ENCODE measurements at places on chromosomes 5 and 9. TPM values are rescaled to one million over a fixed set of nuclear protein-coding genes. Genes with fewer than 3 reads are reported as not detected.
A peak's percentile ranks its signal among the peaks of the same experiment; 100 is the strongest.

GRCh38 chr9:113715086-113715485 lies 161.0 kb upstream of the ZNF618 start:
- H3K27me3 ChIP-seq: peaks cover 5% of the 10 kb centered on the region
- no peak for DNase-seq
- no peaks in the 10 kb centered on the region for H3K36me3 ChIP-seq
- no peak overlapping the region for H3K4me3 ChIP-seq
- no peak overlapping the region for H3K27ac ChIP-seq

LPAR1 gene
- not detected for total RNA-seq

- H3K4me3 ChIP-seq: no peak overlapping the region
- peaks cover 44% of the 10 kb centered on the region for H3K27me3 ChIP-seq
- H3K36me3 ChIP-seq: no peaks in the 10 kb centered on the region
- H3K27ac ChIP-seq: no peak overlapping the region
- no peak for DNase-seq
These were observed 78.6 kb downstream of the CFAP77 start for GRCh38 chr9:132488626-132489025.

DNA sequence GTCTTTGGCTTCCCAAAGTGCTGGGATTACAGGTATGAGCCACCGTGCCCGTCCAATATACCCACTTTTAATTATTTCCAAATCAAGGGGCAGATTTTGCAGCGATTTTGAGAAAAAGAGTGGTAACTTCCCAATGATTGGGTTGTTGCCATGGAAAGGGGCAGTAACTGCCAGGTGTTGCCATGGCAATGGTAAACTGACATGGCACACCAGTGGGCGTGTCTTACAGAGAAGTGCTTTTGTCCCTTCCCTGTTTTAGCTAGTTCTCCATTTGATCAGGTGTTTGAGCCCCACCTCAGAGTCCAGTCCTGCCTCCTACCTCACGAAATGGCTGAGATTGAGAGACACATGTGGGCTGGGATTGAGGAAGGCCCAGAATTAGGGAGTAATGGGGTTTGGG lies 86.3 kb upstream of the IER5L start:
- peaks cover 7% of the 10 kb centered on the region for H3K27me3 ChIP-seq
- H3K36me3 ChIP-seq: no peaks in the 10 kb centered on the region
- no peak for DNase-seq

UBLCP1 gene
- total RNA-seq: 31.2 TPM

DNA sequence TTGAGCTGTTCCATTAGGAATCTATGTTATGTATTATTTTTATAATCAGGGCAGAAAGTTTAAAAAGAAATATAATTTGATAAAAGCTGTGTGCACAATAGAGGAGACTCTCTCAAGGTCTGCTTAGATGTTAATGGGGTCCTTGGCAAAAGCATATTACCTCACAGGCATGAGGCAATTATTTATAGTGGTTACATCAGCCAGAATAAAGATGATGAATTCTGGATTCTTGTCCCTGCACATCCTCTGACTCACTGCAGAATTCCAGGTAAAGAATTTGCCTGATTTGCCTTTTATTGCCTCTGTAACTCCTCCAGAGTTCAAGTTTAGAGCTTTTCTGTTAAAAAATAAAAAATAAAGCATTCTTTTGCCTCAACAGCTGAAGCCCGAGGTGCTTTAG lies 253.6 kb downstream of the MAST4 start:
- no peaks in the 10 kb centered on the region for H3K27me3 ChIP-seq
- H3K4me1 ChIP-seq: peaks cover 22% of the 10 kb centered on the region
- no peak overlapping the region for H3K4me3 ChIP-seq
- H3K36me3 ChIP-seq: peaks cover 6% of the 10 kb centered on the region

NTNG2 gene
- total RNA-seq: 1.6 TPM

DNA sequence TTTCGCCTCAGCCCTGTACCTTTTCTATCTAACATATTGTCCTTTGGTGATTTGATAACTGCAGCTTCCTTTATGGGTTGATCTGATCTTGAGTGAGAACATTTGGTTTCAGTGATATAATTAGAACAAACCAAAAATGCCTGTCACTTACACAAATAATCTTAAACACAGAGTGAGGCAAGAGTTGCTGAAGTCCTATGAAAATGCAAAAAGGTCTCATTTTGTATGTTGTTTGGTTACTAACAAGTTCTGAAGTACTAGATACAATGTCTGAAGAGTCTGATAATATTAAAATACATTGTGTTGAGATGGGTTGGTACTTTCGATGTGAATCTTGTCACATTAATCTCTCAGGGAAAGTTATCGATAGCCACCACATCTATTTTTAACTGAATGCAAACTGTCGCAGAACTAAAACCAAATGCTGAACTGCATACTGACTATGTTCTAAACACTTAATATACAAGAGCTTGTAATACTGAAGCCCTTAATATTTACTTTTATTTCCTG lies 70.4 kb upstream of the TMED7 start:
- H3K27me3 ChIP-seq: peaks cover 22% of the 10 kb centered on the region
- no peaks in the 10 kb centered on the region for H3K36me3 ChIP-seq
- H3K4me3 ChIP-seq: no peak overlapping the region
- no peak for DNase-seq

TUSC1 gene
- 0.42 TPM for total RNA-seq

DNA sequence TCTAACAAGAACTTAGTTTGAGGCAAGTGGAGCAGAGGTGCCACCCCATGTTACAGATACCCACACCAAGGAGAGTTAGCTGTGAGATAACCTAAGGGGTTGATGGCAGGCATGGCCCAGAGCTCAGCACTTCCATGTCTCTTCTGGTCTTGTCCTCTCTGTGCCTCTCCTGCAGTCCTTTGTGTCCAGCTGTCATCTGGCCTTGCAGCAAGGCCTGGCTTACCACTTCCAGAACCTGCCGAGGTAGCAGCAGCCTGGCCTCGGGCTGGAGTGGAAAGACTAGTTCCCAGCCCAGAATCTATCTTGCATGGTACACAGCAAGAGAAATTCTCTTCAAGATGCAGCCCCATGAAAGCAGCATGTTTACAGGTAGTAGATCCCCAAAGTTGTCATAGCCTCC lies 41.5 kb downstream of the PIP5K1B start:
- H3K36me3 ChIP-seq: peaks cover 4% of the 10 kb centered on the region
- no peak for DNase-seq
- H3K27ac ChIP-seq: no peak overlapping the region
- no peaks in the 10 kb centered on the region for H3K4me1 ChIP-seq

DNA sequence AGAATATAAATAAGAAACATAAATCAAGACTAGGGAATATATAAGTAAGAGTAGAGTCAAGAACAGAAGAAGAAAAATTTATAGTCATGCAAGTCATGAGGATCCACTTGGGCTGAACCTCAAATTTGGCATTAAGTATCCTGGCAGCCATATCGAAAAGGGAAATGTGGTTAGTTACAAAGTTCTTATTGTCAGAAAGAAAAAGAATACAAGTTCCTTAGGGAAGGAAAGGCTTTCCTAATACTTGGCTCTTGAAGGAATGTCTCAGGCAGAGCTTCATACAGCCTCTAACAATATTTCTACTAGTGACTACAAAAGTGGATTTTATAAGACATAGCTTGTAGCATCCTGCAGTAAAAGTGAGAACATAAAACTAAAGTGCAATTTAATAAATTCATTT lies 45.4 kb downstream of the TMEM252 start:
- no peaks in the 10 kb centered on the region for H3K36me3 ChIP-seq
- DNase-seq: no peak
- H3K4me1 ChIP-seq: no peaks in the 10 kb centered on the region
- peaks cover 19% of the 10 kb centered on the region for H3K27me3 ChIP-seq
- H3K27ac ChIP-seq: no peak overlapping the region
- H3K4me3 ChIP-seq: no peak overlapping the region

STPG3 gene
- total RNA-seq: 0.99 TPM

DNA sequence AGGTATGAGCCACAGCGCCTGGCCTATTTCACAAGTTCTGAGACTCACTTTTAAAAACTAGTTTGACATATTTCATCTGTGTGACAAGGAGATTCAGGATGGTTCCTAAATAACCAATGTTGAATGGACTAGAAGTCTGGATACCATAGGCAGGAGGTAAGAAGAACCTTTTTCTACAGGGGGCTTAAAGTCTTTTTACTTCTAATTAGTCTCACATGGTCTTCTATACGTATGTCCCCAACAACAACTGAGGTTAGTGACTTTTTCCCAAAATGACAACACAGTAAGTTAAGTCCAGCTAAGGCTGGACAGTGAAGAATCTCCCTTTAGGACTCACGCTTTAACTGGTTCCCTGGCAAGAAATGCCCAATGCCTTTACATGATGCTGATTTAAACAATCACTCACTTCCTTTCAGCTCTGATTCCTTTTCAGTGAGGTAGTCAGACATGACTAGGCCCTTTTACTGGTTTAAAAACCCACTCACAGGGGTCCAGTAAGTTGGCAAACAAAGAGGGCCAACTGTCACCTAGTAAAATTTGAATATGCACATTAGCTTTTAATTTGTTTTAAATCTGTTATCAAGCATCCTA lies 12.1 kb upstream of the HAUS6 start:
- H3K27me3 ChIP-seq: no peaks in the 10 kb centered on the region
- H3K4me3 ChIP-seq: no peak overlapping the region
- H3K27ac ChIP-seq: no peak overlapping the region
- H3K36me3 ChIP-seq: peaks cover 47% of the 10 kb centered on the region

SPOCK1 gene
- total RNA-seq: not detected

GRCh38 chr5:181114844-181115778 lies 15.9 kb downstream of the OR2V1 start:
- no peak overlapping the region for H3K4me3 ChIP-seq
- no peak overlapping the region for H3K27ac ChIP-seq
- peak; percentile 60 for DNase-seq
- H3K36me3 ChIP-seq: no peaks in the 10 kb centered on the region

All from activated CD4-positive, alpha-beta T cell treated with anti-CD3 and anti-CD28 coated beads, Interleukin-2, amount 10 ng/mL, durations not matched to agents 24 days and 14 days (primary cell).